ENCODE measurements at places on chromosomes 16 and 17.

GRCh38 chr17:47989700-47990099 lies 18.8 kb downstream of the CDK5RAP3 start:
- no peak for DNase-seq

DNA sequence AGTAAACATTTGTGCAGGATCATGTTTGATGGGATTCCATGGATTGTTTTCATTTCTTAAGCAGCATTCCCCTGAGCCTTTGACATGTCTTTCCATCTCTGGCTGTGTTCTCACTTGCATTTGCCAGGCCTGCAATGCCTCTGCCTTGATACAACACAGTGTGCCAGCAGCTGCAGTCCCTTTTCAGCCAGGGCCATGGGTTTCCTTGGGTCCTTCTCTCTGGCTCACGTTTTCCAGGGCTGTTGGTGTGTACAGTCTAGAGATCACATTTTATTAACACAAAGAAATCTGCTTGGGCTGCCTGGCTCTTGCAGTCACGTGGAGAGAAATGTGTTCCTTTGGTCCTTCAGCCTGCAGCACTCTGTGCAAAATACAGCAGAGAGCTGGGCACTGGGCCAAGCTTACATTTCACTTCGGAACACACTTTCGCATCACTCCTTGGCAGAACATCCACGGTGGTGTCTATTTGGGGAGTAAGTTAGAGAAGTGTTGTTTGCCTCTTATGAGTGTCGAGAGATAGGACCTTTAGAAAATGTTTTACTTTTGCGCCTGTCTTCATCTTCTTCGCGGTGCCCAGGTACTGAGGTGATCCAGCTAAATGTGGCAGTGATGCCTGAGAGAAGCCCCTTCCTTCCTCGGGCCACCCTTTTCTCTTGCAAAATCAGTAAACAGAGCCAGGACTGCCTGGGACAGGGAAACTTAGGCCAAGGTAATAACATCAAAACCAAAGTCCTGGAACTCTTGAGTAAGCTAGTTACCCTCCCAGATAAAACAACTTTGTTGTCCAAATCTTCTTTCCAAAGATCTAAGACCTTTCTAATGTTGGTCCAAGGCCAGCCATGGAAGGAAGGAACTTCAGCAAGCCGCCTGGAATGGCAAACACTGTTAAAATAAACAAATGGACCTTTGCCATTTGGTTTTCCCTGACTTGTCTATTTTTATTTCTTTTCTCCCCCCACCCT lies 20.9 kb downstream of the HLF start:
- no peak for DNase-seq

DNA sequence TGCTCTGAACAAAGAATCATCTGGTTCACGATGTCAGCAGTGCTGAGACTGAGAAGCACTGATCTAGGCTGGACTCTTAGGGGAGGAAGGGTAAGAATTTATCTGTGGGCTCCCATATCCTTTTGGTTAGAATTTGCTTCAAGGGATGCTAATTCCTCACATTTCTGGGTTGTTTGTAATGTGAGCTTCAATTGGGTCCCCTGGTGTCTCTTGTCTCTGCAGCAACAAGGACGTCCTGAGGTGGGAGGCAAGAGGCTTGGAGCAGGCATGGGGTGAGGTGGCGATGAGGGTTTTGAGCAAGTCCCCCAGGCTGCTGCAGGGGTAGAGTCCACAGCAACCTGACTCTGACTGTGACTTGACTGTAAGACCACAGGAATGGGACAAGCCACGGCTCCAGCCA lies 213.8 kb upstream of the NLRP1 start:
- DNase-seq = no peak

DNA sequence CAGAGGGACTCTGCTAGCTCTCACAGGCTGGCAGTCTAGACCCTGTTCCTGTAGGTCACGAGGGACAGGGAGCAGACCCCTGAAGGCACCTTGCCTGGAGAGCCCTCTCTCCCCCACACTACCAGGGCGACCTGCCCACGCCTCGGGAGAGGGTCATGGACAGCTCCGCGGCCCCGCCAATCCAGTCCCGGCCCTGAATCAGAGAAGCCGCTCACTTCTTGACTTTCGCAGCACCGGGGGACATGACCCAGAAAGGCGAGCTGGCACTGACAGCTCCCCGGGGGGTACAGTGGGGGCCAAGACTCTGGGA lies 5.1 kb downstream of the KIFC3 start:
- no peak for DNase-seq

DNA sequence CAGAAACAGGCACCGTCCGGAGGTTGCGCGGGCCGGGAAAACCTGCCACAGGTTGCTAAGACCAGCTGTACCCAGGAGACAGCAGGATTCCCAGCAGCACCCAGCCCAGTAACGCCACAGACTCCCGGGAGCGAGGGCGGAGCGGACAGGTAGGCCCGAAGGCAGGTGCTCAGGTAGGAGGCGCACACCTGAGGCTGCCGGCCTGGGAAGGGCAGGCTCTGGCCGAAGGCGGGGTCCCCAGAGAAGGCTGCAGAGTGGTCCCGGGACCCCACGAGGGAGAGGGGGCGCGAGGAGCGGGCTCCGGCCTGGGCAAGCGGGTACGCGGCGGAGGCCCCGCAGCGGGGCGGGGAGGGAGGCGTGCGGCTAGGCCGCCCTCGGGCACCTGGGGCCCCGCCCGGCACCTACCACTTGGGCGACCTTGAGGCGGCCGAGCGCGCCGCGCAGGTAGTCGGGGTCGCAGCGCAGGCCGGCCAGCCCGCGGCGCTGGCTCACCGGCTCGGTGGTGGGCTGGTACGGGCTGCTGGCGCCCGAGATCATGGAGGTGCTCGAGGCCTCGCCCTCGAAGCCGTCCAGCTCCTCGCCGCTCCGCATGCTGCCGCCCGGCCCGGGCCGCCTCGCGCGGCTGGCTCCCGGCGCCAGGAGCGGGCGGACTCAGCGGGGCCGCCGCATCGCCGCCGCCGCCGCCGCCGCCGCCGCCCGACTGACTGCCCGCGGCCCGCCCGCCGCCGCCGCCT lies 441 bp downstream of the CMTM4 start:
- no peak for DNase-seq

GRCh38 chr16:53152329-53152728 lies 97.5 kb downstream of the CHD9 start:
- no peak for DNase-seq

- no peak for DNase-seq
Observed at GRCh38 chr16:75746359-75746758, 20.1 kb upstream of the CPHXL start.

Measured in activated naive CD4-positive, alpha-beta T cell treated with Interleukin-2 at 50 U/mL for 16 hours (primary cell).